ENCODE measurements at places on chromosomes 2 and 18.

GRCh38 chr2:101387151-101387834 is at the start of gene CREG2:
TSS of gene CREG2 (minus strand) at chr2:101387503. CDS start at chr2:101387457, 46 bp downstream.
- DNase-seq = peak; percentile 35

DNA sequence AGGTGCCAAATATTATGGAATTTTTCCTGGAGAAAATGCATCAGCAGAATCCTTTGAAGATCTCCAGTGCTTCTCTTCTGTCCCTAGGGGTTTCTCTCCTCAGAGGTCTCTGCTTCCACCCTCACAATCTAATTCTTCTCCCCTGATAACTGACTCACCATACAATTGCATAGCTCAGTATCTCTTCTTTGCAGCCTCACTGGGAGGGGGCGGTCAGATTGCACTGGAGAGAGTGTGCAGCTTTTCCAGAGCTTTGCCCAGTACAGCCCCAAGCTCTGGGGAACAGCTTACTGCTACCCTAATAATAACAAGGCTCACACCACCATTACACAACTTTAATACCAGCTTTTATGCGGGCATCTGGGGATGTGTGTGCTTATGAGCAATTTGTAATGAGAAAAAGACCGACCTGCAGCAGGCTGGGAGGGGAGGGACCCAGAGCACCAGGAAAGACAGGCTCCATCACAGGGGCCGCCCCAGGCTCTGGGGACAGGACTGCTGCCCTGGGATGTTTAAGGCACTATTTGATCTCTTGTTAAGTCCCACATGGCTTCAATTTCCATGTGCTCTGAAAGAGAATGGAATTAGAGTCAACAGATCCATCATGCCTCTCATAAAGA is 276.6 kb upstream of the SIX2 start:
- DNase-seq = no peak

DNA sequence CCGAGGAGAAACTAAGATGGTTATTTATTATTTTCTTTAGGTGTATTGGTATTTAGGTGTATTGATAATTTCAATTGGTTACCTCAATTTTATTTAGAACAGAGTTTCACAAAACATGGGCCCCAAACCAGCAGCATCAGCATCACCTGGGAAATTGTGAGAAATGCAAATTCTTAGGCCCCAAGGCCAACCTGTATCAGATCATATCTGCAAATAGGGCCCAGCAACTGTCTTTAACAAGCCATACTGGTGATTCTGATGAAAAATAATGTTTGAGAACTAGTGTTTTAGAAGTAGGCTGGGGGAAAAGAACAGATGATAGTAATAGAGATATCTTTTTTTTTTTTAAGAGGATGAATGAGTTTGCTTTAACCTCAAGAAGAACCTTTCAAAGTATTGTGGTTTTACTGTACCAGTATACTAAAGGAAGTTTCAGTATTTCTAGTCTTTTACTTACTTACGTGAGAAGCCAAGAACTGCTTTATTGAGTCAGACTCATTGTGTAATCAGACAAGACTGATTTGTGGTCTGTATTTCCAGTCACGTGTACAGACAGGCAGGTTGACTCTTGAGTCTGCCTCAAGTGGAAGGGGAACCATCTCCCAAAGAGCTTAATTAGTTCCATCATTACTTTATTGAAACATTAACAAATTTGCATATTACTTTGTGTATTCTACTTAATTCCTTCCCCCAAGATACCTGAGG is 60.4 kb upstream of the GAREM1 start:
- no peak for DNase-seq

DNA sequence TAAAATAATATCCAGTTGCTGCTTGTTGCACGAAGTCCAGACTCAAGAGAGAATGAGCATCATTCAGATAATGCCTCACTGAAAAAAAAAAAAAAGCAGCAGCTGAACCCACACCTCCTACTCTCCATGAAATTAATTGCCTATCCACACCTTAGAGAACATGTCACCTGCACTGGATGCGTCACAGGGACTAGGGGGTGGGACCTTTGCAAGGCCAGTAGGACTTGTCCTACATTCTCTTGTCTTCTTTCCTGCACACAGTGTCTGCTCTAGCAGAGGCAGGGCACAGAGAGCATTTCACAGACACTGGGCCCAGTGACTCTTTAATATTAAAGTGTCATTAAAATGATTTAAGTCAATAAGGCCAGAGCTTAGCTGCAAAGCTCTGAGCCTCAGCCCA is at the start of gene ABCA12:
Gene ABCA12, minus strand, starts transcription at position 148 of the 400 bp plus-strand sequence. CDS start 418 bp downstream, outside the sequence.
- no peak for DNase-seq
